Uterine smooth muscle cell (primary cell): ENCODE measurements at places on chromosomes 11 and 22. TPM values are rescaled to one million over a fixed set of nuclear protein-coding genes. Genes with fewer than 3 reads are reported as not detected.

Gene LIF
- total RNA-seq, result 16.5 and 23.8 TPM in 2 replicates

Gene RAC2
- 4.0 and 7.7 TPM in 2 replicates for total RNA-seq

Gene C2CD2L
- 3.3 and 4.7 TPM in 2 replicates for total RNA-seq

Gene GDPD4
- not detected in 2 replicates for total RNA-seq

Gene ENTHD1
- not detected in 2 replicates for total RNA-seq

Gene NECTIN1
- total RNA-seq, result 1.1 and 3.4 TPM in 2 replicates

Gene LDLRAD3
- total RNA-seq, result 2.4 and 5.0 TPM in 2 replicates

Gene FSHB
- total RNA-seq, result not detected in 2 replicates

Gene EPS8L2
- total RNA-seq, result 28.1 and 39.4 TPM in 2 replicates

Gene PAK1
- 43.1 and 54.2 TPM in 2 replicates for total RNA-seq

Gene OR5B21
- total RNA-seq, result not detected in 2 replicates
